Stimulated activated CD4-positive, alpha-beta T cell treated with anti-CD3 and anti-CD28 coated beads, Interleukin-1b, Interleukin-23, amount 100 ng/mL, for 1 hour (primary cell): ENCODE measurements at places on chromosomes 5 and 9.

DNA sequence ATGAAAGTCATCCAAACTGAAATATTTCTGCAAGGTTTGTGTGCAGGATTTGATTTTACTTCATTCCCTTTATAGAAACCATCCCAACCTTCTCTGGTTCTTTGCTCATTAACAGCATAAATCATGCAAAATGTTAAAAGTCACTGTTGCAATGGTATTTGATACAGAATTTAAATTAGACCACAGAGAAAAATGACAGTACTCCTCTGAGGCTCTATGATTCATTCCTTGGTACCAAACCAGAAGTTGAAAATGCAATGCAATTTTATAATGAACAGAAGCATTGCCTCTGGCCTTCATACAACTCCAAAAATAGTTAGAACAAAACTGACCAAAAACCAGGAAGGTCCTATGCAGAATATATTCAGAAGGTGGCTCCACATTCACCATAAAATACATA lies 607.1 kb downstream of the TLE1 start:
- DNase-seq = no peak

- DNase-seq = no peak
Measured at GRCh38 chr5:119578937-119579336, 50.4 kb upstream of the FAM170A start.

DNA sequence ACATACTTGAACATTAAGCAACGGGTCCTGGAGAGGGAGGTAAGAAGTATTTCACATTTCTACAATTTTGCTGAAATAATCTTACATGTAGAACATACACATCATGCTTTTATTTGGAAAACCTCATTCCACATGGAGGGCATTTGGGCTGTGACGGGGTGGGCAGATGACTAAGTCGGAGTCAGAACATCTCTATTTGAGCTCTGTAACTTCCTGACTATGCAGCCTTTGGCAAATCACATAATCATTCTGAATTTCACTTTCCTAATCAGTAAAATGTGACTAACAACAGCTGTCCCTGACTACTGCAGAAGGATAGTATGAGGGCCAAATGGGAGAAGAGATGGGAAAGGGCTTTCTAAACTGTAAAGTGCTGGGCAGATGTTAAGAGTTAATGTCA lies 17.1 kb upstream of the IL6ST start:
- DNase-seq = no peak

DNA sequence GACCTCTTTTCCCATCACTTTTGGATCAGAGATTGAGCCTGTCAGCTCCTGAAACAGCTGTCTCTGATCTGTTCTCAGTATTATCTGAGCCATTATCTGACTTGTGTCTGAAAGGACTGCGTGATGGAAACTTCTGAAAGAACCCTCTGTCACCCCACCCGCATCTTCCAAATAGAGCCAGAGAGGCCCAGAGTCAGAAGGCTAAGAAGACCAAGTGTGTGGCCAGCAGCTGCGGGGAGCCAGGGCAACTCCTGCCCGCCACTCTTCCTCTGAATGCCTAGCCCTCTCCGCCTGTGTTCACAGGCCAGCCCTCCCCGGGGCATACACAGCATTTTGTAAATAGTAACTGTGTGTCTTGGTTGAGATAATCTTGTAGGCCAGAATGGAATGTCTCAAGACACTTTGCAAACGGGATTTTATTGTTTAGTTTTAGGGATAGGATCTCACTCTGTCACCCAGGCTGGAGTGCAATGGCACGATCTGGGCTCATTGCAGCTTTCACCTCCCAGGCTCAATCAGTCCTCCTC lies 92.7 kb downstream of the AOPEP start:
- no peak for DNase-seq

GRCh38 chr9:95004411-95005277 lies 278.1 kb downstream of the AOPEP start:
- no peak for DNase-seq

GRCh38 chr9:113895526-113895925 lies 19.4 kb downstream of the ZNF618 start:
- DNase-seq = no peak
